Hematopoietic multipotent progenitor cell treated with erythropoietin and hydrocortisone succinate and interleukin-3 and kit ligand, for 4 days (in vitro differentiated cells): ENCODE measurements at places on chromosomes 1 and 21.

GRCh38 chr1:85438353-85438752 is 26.6 kb downstream of the DDAH1 start:
- DNase-seq, result no peak

GRCh38 chr21:29677326-29677725 is 262.5 kb downstream of the GRIK1 start:
- no peak for DNase-seq

GRCh38 chr1:147167365-147167764 is 4.9 kb downstream of the PRKAB2 start:
- no peak for DNase-seq

- no peak for DNase-seq
Measured at GRCh38 chr1:43054961-43055360, 96.3 kb upstream of the SLC2A1 start.

GRCh38 chr1:179231923-179232322 is 2.4 kb upstream of the ABL2 start:
- no peak for DNase-seq

DNA sequence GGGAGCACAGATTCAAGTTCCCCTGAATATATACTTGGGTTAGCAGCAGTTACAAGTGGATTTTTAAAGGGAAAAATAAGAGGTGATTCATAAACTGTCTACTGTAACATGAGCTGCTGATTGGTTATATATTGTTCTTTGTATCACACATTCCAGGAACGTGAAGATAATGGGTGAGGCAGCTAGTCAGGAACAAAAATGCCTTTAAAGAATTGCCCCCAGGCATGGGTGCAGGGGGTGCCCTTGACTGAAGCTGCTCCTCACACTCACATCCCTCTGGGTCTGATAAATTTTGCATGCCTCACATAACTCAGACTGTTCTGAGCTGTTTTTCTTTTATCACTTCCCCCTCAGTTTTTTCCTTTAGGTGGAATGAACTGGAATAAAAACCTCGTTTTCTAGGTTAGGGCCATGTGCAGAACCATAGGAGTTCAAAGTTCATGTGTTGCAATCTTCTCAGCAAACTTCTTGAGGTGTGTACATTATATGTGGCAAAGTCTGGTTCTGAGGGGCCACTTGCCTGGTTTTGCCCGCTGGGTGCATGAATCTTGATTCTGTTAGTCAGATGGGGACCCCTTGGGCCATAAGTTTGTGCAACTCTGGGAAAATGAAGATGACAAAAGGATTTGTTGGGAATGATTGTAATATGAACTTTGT is 21.1 kb downstream of the TBX19 start:
- DNase-seq, result no peak

DNA sequence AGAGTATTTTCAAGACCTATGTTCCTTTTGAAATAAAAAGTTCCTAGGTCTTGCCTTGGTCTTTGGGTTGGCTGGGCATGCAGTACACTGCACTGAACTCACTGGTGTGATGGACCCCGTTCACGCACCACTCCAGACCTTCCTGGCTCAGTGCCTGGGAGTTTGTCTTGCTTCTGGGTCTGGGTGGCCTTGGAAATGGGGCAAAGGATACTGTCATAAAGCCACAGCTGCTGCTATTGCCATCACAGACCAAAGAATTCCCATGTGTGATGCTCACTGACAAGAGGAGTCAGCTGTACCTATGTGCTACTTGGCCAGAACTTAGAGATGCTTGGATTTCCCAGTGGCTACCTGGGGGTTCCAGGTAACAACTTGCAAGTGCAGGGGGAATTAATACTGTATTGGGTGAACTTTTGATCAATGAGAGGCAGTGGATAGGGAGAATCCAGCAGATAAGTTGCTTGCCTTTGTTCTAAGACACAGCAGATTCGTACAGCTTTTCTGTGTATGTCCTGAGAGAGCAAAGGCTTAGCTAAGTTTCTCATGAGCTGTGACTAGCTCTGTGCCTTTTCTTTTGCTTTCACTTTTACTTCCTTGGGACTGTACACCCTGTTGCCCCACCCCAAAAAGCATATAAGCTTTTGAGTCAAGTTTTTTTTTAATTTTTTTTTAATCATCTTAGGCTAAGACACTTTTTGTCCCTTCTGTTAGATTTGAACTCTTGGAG is 115.3 kb downstream of the RUNX1 start:
- peak; percentile 66 for DNase-seq

- no peak for DNase-seq
Measured at GRCh38 chr1:36913016-36913415, 121.3 kb downstream of the GRIK3 start.

DNA sequence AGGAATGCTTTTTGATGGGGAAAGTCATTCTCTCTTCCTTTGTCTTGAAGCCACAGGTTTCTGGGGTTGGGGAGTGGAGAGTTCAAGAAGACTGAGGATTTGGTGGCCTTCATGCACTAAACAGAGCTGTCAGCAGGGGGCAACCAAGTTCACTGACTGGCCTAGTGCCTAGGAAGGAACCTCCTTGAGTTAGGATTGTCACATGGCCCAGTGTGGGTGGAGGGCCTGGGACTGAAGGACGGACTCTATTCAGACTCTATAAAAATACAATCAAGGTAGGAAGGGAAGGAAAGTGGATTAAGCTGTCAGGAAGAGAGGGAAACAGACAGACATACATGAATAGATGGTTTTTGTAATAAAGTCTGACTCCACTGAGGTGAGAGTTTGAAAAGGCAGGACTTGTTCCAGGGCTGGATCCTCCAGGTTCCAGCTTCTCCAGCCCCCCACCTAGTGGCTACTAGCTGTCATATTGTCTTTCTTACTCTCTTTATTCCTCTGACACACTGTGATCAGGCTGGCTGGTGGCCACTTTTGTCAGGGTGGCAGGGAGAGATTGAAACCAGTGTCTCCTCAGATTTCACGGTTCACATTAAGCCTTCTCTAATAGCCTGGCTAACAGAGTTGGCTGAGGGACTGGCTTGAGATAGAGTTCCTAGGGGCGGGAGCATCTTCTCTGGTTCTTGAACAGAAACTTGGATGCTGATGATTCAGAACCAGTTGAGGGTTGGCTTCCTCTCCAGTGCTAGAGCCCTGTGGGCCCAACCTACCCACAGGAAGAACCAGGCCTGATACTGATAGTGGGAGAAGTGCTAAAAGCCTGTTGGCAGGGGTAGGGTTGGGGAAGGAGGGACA is 4.1 kb upstream of the SH3BGRL3 start:
- peak; percentile 96 for DNase-seq

- no peak for DNase-seq
Measured at GRCh38 chr1:244451539-244451950, at the start of gene ADSS2. ADSS2 (minus strand) TSS chr1:244451909; CDS start chr1:244451817, 92 bp downstream.

GRCh38 chr1:24952413-24952841 is 22.4 kb upstream of the RUNX3 start:
- peak; percentile 82 for DNase-seq

- DNase-seq, result no peak
Measured at GRCh38 chr1:241101622-241102021, 255.4 kb downstream of the RGS7 start.

DNA sequence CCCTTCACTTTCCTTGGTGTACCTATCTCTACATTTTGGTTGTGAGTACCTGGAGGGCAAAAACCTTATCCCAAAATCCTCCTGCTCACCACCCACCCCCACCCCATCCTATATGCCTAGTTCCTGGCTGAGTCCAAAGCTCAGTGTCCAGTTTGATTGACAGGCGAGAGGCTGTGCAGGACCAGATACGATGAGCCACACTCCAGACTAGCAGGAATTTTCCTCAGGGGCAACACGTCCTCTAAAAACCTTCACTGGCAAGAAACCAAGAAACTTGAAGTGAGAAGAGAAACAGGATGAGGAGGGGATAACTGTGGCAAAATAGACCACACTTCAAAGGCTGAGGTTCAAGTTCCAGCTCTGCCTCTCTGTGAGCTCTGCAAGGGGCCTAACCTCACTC is 1.1 kb upstream of the SLAMF8 start:
- no peak for DNase-seq

GRCh38 chr21:44298301-44298700 is 1.6 kb upstream of the PFKL start:
- DNase-seq, result peak; percentile 52

DNA sequence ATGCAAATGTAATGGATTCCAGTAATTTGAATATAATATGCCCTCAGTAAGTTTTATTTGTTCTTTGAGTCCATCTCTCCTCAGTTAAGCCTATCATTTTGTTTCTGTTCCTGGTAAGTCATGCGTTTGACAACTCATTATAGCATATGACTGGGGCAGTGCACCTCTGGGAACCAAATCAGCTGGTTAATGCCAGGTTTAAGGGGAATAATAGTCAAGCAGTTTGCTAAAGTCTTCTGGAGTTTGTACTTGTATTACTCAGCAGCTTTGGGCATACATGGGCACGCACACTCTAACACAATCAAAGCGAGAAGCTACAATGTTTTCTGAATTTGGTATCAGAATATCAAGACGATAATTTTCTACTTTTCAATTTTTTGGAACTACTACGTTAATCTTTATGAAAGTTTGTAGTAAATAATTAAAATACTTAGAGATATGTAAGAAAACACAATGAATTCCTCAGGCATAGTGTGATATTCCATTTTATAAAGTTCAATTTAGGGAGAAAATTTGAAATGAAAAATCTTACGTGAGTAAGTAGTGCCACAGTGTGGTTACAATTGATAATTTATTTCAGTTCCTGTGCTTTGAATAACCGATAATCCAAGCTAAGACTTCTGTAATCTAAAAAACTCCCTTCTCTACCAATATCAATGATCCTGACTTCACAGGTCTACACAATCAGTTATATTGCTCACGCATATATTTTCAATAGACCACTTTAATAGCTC is 43.8 kb upstream of the KCTD3 start:
- no peak for DNase-seq

DNA sequence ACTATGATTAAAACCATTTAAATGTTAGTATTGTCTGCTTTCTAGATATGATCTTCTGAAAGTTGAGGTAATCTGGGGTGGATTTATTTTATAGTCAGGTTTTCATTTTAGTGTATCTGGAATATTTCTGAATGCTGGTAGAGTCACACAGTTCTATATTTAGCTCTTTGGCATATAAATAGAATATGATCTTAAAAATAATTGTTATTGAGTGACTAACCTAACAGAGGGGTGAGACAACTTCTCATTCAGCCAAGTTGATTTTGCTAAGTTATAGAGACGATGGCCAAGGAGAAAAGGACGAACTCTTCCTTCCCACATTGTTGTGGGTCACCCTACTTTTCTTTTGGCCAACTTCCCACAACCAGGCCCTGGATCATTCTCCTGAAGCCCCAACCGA is 7.2 kb upstream of the MT1HL1 start:
- DNase-seq, result no peak

DNA sequence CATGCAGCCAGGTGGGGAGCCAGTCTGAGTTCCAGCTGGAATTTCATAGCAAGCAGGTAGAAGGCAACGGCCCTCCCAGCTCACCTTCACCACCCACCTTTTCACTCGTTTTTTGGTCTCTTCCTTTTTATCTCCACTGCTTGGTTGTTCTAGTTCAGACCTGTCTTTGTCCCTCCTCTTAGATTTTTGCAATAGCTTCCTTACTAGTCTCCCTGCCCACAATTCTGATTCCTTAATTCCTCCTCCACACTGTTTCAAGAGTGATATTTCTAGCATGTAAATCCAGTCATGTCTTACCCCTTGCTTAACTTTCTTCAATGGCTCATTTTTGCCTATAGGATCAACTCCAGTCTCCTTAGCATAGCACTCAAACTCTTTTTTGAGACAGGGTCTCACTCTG is 119.6 kb downstream of the TMEM53 start:
- DNase-seq, result no peak

- DNase-seq, result no peak
Measured at GRCh38 chr1:201565771-201566528, 27.0 kb downstream of the NAV1 start.

GRCh38 chr1:153356392-153357075 is 1.1 kb upstream of the S100A9 start:
- DNase-seq, result no peak

DNA sequence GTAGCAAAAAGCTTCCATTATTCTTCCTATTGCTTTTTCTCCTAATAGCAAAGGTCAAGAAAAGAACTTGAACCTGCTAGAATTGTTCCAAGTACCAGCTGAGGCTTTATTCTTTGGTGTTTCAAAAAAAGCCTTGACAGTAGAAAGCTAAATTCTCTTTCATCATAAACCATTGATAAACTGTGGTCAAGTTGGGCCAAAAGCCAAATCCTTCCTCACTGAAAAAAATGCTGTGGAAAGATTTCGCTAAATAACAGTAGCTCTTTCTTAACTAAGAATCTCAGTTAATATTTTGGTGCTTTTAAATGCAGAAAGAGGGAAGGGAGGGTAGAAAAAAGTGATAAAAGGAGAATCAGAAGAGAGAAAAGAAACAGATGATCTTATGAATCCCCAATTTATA is 14.0 kb upstream of the JAM2 start:
- DNase-seq, result peak; percentile 27

- peak; percentile 14 for DNase-seq
Measured at GRCh38 chr21:25961042-25961441, 209.5 kb downstream of the APP start.

- peak; percentile 70 for DNase-seq
Measured at GRCh38 chr1:228455715-228456114, 31.5 kb upstream of the RNF187 start.

DNA sequence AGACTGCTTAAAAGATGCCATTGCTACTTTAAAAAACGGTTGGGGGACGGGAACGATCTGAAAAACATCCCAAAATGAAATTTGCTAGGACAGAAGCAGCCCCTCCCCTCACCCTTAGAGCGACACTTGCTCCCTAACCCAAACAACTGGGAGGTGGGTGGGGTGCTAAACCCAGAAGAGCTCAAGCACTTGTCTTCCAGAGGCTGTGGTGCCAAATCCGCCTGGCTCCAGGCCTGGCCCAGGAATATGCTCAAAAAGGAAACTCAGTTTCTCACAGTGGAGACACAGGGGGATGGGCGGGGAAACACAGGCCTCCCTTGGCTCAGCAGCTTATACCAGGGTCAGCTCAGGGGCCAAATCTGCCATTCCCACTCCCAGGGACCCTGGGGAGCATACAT is 644 bp upstream of the PBXIP1 start:
- DNase-seq, result no peak

- DNase-seq, result no peak
Measured at GRCh38 chr1:239011382-239011781, 375.0 kb upstream of the CHRM3 start.

DNA sequence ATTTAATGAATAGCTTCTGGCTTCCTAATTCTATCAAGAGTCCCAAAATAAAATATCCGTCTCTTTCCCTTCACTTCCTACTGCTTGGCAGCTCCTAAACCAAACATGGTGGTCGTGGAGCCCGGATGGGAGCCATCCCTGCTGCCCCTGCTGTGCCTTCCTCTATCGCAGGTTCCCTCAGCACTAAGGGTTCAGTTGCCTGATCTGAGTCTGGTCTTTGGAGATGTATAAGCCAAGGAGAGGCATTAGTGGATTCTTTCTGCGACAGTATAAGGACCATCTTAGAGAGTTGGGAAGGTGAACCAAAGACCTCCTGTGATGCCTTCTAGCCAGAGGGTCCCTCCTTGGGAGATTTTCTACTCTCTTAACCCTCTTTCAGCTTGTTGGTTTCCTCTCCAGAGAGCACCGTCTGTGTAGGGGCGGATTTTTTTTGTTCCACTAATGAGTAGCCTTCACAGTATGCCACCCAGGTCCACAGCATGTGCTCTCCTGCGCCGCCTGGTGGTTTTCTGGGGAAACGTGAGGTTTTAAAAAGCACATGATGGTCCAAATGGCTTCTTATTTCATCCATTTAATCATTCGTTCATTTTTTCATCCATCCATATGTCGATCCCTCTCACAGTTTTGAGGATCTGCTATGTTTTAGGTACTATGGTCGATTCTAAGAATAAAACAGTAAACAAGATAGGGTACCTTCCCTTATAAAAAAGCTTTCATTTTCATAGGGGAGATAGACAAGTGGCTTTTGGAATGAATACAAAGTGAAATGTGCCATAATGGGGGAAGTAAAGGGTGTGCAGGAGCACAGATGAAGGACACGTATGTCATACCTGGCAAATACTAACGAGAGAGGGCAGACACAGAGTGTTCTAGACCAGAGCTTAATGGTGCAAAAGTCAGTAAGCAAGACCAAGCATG is 71.0 kb downstream of the NFASC start:
- DNase-seq, result peak; percentile 77
